Stimulated activated CD4-positive, alpha-beta T cell treated with anti-CD3 and anti-CD28 coated beads, Interleukin-1b, Interleukin-23, amount 100 ng/mL, for 1 hour (primary cell): ENCODE measurements at places on chromosomes 2 and 18.

- no peak for DNase-seq
These were observed 555.2 kb upstream of the FANCL start for GRCh38 chr2:58796239-58796910.

DNA sequence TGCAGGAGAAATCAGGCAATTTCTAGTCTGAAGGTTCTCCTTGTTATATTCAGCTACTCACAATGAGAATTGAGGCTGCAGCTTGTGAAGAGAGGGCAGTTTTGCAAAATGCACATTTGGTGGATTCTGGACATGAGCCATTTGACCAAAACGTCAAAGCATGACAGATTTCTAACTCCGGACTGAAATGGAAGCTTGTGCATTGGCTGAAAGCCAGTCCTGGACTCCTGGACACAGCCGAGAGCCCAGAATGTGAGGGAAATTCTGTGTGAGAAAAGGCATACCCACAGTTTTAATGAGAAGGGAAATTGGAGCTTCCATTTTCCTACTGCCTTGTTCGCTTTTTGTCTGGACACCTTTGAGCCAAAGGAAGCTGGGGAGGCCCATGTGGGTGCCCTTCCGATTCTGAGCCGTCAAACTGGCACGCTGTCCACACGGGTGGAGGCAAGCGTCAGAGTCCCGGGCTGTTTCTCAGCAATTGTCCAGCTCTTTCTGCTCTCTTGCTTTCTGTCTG is 23.7 kb upstream of the ROCK2 start:
- no peak for DNase-seq

- DNase-seq = no peak
These were observed 731.1 kb upstream of the ZNF804A start for GRCh38 chr2:183867206-183867605.

DNA sequence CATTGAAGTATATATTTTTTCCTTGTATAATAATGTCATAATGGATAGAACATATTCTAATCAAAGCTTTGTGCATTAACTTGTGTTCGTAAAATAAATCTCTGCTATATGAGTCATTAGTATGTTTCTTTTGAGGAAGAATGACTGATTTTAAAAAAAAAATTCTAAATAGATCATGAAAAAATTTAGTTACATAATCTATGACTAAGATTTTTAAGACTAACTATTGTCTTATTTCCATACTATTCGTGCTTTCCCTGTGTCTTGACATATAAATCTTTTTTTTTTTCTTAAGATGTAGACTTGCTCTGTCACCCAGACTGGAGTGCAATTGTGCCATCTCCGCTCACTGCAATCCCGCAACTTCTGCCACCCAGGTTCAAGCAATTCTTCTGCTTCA is 226.1 kb downstream of the DSEL start:
- no peak for DNase-seq

DNA sequence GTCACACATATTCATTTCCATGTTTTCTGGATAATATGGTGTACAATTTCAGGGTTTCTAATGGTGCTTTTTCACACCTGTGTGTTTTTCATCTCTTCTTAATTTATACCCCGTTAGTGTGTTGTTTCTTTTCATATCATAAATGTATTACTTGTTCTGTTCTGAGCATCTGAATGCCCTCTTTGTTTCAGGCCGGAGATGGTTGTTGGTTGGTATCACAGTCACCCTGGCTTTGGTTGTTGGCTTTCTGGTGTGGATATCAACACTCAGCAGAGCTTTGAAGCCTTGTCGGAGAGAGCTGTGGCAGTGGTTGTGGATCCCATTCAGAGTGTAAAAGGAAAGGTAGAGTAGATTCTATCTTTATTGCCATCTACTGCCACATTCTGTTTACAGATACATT is 45.1 kb upstream of the TBR1 start:
- no peak for DNase-seq

DNA sequence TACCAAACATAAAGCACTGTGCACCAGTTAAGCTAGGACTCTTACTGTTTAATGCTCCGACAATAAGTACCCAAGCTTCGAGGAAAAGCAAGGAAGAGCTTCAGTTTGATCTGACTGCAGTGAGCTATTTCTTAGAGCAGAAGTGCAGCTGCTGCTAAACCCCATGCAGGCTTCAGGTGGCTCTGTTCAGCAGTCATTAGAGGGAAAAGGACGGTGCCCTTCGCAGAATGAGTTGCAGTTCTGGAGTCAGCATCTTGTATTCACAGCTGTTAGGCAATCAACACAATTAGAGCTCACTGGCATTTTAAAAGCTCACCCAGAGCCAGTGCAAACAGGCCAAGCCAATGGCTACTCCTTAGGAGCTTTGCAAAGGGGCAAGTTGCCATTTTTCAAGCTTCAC is 1.5 kb upstream of the CERKL start:
- DNase-seq = no peak

GRCh38 chr2:45675263-45675812 is 23.9 kb downstream of the PRKCE start:
- DNase-seq = no peak

DNA sequence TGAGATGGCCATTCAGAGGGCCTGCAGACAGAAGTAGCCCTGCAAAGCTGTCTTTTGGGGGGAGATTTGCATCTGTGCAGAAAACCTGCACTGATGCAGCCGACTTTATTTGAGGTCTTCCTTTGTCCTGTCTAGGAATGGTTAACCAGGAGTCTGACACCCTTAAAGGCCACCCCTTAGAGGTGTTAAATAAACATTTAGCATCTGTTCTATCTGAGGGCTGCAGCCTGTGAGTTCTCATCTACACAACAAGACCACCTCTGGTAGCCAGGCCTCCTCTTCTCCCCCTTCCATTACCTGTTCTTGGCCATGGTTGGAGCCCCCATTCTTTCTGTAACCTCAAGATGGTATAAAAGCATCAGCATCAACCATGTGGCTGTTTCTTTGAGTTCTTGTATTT is 214.4 kb upstream of the HS6ST1 start:
- no peak for DNase-seq

DNA sequence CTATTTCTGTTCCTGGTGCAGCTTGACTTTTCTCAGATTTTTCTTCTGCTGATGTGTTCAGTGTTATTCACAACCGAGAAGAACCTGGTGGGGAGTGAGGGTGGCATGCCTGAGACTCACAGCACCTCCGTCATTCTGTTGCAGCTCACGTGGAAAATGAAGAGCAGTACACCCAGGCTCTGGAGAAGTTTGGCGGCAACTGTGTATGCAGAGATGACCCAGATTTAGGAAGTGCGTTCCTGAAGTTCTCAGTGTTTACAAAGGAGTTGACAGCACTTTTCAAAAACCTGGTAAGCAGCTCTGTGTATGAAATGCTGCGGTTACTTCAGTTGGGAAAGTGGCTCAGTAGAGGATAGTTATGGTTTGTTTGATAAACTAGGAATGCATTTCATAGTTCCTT is 90.5 kb downstream of the ASAP2 start:
- DNase-seq = no peak

DNA sequence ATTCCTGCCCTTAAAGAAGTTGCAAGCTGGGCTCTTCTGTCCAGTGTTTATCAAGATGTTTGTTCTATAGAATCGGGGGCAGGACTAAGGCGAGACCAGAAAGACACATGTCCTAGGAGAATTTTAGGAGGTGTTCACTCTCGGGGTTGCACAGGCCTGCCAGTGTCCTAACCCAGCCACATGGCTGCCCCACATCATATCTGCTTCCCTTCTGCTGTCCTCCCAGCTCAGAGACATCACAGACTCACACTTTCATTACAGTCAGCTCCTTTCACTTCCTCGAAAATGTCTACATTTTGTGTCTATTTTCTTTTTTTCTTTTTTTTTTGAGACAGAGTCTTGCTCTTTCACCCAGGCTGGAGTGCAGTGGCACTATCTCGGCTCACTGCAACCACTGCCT is 10.7 kb upstream of the MRO start:
- DNase-seq = no peak

GRCh38 chr18:75799449-75800330 is 372.2 kb upstream of the SMIM21 start:
- no peak for DNase-seq

DNA sequence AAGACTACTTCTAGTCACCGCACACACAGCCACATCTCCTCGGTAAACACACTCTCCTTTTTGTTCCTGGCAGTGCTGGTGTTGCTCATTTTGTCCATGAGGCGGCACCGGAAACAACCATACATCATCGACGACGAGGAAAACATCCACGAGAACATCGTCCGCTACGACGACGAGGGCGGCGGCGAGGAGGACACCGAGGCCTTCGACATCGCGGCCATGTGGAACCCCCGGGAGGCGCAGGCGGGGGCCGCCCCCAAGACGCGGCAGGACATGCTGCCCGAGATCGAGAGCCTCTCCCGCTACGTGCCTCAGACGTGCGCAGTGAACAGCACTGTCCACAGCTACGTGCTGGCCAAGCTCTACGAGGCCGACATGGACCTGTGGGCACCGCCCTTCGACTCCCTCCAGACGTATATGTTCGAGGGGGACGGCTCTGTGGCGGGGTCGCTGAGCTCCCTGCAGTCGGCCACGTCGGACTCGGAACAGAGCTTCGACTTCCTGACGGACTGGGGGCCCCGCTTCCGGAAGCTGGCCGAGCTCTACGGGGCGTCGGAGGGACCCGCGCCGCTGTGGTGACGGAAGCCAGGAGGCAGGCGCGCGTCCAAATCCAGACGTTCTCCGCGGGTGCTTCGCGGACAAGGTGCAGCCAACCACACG is 221.0 kb downstream of the CDH20 start:
- DNase-seq = no peak

DNA sequence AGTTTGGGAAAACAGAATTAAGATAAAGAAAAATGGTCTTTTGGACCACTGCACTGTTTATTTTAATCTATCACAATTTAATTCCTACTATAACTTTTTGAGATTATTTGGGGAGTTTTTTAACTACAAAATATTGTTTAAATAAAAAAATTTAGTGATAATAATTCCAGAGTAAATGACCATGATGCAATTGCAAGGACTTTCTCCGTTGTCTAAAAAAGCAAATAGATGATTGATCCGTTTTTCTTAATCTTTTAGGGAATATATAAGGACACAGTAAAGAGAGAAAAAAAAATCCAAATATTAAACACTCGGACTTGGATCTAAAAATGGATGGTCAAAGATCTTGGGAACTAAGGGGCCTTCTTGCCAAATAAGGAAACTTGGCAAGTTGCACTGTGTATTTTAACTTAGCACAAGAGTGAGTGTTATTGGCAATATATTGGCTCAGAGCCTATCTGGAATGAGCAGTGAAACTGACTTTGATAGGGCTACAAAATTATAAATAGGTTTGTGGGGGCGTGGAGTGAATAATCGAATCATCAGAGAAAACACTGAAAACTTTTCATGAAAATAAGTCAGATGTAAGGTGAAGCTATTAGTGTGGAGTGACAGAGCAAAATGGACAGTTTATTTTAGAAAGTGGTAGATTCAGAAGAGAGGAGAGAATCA is 2.0 kb downstream of the MAP3K20 start:
- no peak for DNase-seq

DNA sequence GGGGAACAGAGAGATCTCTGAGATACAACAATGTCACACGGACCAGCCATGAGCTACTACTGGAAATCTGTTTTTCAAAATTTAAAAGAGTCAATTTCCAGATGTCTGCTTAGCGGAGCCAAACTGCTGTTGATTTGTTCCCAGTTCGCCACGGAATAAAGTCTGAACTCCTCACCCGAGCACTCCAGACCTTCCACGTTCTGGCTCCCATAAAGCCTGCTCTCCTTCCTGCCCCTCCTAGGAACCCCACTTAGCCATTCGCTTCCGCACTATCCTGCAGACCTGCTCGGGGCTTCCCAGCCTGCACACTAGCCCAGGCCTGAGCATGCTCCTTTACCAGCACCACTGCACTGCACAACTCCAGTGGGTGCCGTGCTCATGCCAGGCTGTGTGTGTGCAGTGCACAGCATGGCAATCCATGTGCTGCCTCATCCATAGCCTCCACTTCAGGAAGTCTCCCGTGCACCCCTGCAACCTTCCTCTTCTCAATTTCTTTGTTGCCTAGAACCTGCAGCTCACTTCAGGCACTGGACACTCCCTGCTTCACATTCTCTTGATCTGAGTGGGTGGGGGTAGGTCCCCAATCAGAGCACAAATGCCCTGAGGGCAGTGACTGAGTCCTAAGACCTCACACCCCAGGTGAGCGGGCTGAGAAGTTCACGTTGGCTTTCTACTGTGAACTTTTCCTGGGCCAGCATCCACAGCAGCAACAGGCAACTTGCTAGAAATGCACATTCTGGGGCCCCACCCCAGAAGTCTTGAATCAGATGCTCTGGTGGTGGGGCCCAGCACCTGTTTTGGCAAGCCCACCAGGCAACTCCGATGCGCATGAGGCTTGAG is 53.7 kb downstream of the ZBTB7C start:
- DNase-seq = no peak

GRCh38 chr2:195861821-195862220 is 204.8 kb downstream of the SLC39A10 start:
- no peak for DNase-seq

- no peak for DNase-seq
These were observed 10.4 kb downstream of the MYT1L start for GRCh38 chr2:2320486-2321199.

DNA sequence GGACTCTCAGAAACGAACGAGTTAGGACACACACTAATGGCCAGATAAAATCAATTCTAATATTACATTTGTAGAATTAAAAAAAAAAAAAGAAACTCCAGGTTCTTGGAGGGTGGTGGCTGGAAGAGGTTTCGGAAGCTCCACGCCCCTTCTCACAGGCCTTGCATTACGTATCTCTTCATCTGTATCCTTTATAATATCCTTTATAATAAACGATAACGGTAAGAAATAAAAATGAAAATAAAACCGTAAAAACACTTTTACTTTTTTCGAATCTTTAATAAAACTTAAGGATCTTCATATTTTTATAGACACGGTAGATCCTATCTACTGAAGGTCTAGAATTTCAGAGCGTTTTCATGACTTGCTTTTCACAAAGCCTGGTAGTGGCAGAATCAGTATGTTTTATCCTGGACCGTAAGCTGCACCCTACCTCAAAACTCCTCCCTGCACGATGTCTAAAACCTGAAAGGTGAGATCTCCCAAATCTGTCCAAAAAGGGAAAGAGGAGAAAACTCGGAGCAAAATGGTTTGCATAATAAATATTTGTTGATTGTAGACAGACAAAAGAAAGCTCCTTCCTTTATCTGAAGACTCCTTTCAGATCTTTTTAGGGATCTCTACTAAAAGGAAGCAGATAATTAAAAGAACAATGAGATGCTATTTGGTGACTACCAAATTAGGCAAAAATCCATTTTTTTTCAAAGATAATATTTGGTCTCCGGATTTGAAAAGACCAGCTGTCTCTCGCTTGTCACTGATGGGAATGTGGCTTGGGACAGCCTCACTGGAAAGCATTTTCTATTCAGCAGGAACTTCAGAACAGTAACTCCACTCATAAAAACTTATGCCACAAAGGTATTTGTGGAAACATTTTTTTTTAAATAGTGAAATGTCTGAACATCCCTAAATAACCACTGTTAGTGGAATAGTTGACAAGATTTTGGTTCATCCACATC is 2.0 kb upstream of the CXCR4 start:
- no peak for DNase-seq

- DNase-seq = no peak
These were observed 189.1 kb upstream of the ERBB4 start for GRCh38 chr2:212727751-212728150.

DNA sequence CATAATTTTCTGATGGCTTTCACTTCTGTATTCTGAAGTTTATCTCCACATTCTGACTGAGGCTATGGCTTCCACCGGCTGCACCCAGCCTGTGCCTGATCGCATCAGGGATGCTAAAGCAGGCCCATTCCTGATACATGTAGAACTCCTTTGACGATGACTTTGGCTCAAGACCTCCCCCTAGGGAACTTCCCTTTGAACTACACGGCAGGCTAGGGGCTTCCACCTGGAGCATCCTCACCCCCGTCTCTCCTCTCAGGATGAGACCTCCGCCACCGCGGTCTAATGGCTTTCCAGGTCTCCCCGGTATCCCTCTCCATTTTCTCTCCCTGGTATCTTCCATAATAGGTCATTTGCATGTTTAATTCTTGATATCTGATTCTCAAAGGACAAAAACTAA is 214.9 kb upstream of the CHST9 start:
- no peak for DNase-seq
